Renal cortical epithelial cell (primary cell): ENCODE measurements at places on chromosomes 4 and X. TPM values are rescaled to one million over a fixed set of nuclear protein-coding genes. Genes with fewer than 3 reads are reported as not detected.

F9 gene
- not detected in 2 replicates for total RNA-seq

SOWAHB gene
- total RNA-seq: 6.9 and 36.6 TPM in 2 replicates

GRCh38 chr4:183441276-183441675 lies 3.2 kb upstream of the CDKN2AIP start:
- no peak for DNase-seq

GRCh38 chrX:8783097-8783713 lies 18.0 kb downstream of the FAM9A start:
- DNase-seq: peak; percentile 5

DNA sequence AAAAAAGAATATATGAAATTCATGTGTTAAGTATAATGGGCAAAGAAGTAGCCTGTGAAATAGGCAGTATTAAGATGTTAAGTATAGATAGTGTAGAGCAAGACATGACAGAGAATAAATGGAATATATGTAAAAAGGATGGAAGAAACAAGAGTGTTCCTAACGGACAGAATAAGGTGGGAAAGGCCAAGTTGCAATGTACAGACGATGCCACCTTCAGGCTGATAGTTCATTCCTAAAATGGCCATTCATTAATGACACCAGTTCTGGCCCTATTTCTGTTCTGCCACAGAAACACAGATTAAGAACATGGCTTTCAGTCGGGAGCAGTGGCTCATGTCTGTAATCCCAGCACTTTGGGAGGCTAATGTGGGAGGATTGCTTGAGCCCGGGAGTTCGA lies 4.4 kb upstream of the FAM184B start:
- DNase-seq: no peak
